ENCODE measurements at places on chromosomes 2 and 18.

GRCh38 chr2:146207417-146207816 is 1637.4 kb upstream of the ACVR2A start:
- DNase-seq = no peak

GRCh38 chr2:98374958-98375570 is 28.8 kb downstream of the CNGA3 start:
- no peak for DNase-seq

- no peak for DNase-seq
Measured at GRCh38 chr2:147714582-147714981, 130.2 kb upstream of the ACVR2A start.

GRCh38 chr2:195202163-195202845 is 454.7 kb upstream of the SLC39A10 start:
- DNase-seq = peak; percentile 8

DNA sequence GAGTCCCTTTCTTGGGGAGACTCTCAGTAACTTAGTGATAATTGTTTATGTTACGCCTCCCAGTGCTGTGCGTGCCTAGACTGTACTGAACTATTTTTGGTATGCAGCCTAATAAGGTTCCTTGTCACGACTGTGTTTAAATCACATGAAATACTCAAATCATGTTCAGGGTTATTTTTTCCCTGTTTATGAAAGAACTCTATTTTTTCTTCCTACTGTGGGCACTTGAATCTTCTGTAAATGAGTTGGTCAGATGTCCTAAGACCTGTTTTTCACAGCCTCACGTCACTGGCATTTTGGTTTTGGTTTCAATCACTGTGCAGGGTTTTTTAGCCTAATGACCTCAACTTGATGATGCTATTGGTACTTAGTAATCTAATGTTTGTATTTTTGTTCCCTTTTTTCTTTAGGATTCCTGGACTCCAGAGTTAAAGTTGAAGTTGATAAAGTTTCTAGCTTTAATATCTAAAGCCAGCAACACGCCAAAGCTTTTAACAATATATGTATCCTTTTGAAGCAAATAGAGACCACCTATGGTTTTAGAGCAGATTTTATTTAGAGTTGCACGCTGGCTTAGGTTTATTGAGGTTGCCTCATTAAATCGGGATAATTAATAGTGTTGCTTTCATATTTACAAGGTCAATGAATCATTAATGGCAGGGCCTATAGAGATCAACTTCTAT is 24.0 kb downstream of the ARMC9 start:
- no peak for DNase-seq

DNA sequence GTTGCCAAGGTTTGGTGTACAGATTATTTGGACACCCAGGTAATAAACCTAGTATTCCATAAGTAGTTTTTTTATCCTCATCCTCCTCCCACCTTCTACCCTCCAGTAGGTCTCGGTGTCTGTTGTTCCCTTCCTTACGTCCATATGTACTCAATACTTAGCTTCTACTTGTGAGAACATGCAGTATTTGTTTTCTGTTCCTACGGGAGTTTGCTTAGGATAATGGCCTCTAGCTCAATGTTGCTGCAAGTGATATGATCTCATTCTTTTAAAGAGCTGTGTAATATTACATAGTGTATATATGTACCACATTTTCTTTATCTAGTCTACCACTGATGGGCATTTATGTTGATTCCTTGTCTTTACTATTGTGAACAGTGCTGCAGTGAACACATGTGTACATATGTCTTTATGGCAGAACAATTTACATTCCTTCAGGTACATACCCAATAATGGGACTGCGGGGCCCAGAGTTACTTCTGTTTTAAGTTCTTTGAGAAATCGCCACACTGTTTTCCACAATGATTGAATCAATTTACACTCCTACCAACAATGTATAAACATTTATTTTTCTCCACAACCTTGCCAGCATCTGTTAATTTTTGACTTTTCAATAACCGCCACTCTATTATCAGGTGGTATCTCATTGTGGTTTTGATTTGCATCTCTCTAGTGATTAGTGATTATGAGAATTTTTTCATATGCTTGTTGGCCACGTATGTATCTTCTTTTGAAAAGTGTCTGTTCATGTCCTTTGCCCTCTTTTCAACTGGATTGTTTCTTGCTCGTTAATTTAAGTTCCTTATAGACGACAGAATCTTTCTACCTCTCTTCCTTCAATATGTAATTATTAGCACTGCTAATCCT is 88.0 kb downstream of the MEMO1 start:
- DNase-seq = no peak

DNA sequence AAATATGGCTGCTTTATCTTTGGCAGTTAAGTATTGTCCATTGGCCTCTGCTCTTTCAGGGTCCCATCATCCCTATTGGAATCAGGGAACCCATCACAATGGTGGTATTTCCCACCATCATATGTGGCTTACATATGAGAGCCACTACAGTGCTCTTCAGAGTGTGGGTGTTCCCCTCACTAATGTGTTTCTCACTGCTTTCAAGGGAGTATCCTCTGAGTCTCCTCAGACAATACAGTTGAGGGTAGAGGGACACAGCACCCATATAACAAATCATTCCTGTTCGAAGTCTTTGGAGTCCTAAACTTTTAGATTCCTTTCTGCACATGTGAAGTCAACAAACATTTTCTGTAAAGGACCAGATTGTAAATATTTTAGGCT is 48.8 kb upstream of the DNAJC10 start:
- DNase-seq = no peak

- DNase-seq = no peak
Measured at GRCh38 chr18:8081872-8082553, 514.9 kb downstream of the PTPRM start.

- no peak for DNase-seq
Measured at GRCh38 chr2:145750144-145750543, 1230.2 kb upstream of the ZEB2 start.

- DNase-seq = peak; percentile 13
Measured at GRCh38 chr18:67302043-67302442, 214.5 kb downstream of the DSEL start.

- no peak for DNase-seq
Measured at GRCh38 chr18:52054324-52054723, 285.7 kb upstream of the DCC start.

- no peak for DNase-seq
Measured at GRCh38 chr2:68341583-68341982, 21.8 kb upstream of the CNRIP1 start.

- DNase-seq = no peak
Measured at GRCh38 chr2:202084265-202084664, 11.2 kb downstream of the KIAA2012 start.

DNA sequence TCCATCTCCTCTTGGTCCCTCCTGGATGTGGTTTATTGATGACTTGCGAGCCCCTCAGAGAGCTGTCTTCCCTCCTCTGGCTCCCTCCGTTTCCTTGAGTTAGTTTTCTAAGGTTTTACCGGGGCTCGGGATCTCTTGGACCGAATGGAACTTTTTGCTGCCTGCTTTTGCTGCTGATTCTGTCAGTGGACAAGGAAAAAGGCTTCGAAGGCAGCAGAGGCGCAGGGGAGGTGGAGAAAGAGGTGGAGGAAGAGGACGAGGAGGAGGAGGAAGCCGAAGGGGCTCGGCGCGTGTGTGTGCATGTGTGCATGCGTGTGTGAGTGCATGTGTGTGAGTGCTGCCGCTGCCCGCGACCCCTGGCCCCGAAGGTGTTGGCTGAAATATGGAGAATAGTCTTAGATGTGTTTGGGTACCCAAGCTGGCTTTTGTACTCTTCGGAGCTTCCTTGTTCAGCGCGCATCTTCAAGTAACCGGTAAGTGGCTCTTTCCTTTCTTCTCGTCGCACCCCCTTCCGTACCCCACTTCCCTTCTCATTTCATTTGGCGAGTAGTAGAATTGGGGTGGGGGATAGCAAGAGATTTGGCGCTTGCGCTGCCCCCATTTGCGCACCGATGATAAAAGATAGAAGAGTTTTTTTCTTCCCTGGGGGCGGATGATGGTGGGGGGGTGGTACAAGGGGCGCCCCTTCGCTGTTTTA is 557 bp downstream of the DCC start:
- DNase-seq = no peak

DNA sequence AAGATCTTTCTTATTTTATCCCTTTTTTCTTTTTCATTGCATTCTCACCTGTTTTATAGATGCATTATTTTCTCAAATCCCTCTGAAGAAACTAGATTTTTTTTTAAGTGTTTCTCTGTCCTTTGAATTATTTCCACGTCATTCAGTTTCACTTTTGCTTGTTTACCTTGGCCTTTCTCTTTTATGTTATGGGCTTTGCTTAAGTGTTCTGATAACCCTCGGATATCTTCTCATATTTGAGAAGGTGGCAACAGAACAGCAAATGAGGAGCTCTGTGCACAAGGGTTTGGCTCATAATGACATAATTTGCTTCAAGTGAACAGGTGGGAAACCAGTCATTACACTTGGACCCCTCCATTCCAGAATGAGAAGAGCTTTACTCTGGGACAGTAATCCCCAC is 111.9 kb downstream of the C1D start:
- DNase-seq = no peak

GRCh38 chr2:84919885-84920580 is 14.6 kb downstream of the TMSB10 start:
- DNase-seq = peak; percentile 21

DNA sequence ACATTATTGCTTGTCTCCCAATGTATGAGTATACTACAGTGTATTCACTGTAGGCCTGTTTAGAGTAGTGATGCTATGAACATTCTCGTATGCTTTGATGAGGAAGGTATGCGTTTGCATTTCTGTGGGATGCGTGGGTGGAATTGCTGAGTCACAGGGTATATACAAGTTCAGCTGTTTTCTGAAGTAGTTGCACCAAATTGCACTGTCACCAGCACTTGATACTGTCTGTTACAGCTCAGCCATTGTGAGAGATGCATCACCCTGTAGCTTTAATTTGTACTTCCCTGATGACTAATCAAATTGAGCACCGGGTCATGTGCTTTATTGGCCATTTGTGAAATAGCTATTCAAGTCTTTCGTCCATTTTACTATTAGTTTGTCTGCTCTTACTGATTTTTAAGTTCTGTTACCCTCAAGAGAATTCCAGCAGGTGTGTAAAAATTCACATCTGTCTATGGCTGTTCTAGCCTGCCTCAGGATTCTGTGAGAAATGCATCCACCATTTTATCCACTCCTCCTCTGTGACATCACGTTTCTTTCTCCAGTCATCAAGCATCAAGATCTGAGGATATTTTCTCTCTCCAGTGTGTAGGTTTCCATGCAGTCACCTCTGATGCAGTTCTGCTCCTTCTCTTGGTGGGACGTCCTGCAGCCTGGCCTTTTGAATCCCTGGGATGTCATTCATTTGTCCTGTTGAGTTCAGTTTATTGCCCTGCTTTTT is 72.5 kb downstream of the DGKD start:
- no peak for DNase-seq
